Stimulated activated CD4-positive, alpha-beta T cell treated with anti-CD3 and anti-CD28 coated beads, Interleukin-12 subunit alpha, Interleukin-12 subunit beta, amount 100 ng/mL, for 48 hours (primary cell): ENCODE measurements at places on chromosomes 2 and 18.
A peak's percentile ranks its signal among the peaks of the same experiment; 100 is the strongest.

GRCh38 chr2:60520917-60521539 is 32.4 kb downstream of the BCL11A start:
- no peak for DNase-seq

DNA sequence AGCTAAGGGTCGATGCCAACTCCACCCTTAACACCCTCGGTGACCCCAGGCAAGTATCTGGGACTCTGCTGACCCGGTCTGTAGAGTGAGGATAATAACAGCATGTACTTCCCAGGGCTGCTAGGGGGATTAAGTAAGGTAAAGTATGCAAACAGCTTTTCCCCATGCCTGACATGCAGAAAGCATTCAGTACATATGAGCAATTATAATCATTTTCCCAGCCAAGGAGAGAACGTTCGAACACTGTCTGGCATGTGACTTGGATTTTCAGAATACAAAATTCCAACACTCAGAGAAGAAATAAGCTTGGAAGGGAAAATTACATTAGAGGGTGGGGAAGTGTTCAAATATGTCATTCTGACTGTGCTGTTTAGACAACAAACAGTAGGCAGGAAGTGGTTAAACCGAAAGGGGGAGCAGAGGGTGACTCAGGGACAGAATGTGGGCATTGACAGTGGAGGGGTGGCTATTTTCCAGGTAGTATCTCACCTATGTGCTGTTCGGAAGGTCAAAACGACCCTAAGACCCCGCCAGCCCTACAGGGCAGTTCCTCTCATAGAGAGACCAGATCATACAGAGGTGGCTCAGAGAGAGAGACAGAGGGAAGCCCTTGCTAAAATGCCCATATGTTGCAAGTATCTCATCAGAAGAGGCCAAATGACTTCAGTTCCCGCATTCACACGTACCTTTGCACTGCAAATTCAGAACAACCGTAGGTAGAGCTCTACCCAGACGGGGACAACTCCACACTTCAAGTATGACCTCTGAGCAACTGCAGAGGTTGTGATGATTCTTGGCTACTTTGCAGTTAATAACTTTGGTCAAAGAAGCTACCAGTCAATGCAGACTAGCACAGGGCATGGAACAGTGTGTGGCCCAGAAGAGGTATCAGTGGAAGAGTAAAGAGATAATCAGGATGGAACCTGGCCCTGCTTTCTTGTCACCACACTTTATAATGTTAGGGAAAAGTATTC is 14.8 kb downstream of the ASPRV1 start:
- peak; percentile 48 for DNase-seq

DNA sequence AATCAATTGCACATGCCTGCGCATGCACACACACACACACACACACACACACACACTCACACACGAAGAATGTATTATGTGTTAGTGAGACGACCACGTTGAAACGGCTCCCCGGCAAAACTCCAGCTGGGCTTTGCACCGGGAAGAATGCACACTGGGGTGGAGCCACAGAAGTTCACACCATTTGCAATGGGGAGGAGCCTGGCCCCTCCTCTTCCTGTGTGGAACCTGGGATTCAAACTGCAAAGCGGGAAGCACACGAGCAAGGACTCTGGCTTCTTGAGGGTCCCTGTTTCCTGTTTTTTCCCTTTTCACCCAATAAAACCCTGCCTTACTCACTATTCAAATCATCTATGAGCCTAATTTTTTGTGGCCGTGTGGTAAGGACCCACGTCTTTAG is 304.0 kb upstream of the TMEFF2 start:
- DNase-seq: no peak

GRCh38 chr2:55951533-55951932 is 28.0 kb upstream of the EFEMP1 start:
- DNase-seq: no peak

GRCh38 chr2:138336146-138336545 is 165.4 kb upstream of the SPOPL start:
- DNase-seq: no peak

- DNase-seq: no peak
Observed at GRCh38 chr18:77755187-77755586, 505.5 kb downstream of the GALR1 start.

- no peak for DNase-seq
Observed at GRCh38 chr18:56574861-56575260, 63.5 kb downstream of the TXNL1 start.

DNA sequence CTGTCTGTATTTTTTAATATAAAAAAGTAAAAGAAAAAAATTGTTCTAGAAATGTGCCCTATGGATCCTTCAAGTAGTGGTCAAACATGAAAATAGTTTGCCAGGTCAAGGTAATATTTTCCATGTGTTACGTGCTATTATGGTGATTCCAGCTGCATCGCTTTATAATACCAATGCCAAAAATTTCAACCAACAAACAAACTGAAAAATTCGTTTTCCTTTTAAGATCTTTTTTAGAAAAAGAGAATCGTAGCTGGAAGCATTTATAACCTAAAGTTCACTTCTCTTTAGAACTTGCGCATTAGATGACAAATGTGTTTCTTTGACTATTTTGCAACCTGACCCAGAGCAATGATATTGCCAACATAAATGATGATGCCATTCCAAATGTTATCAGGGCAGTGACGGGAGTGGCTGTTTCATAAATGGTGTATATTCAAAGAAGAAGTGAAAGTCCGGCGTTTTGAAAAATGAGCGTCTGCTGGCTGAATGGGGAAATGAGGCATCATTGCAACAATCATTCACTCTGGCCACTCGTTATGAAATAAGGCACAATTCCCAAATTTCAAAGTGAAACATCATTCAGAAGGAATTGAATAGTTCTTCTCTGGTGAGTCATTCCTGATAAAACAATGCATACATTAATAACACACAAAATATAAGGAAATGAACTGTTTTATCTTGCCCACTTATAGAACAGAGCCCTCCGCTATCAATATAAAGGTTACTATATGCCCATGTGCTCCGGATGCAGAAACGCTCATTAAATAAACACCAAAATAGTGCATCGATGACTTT is 297.4 kb downstream of the TGIF1 start:
- DNase-seq: no peak

DNA sequence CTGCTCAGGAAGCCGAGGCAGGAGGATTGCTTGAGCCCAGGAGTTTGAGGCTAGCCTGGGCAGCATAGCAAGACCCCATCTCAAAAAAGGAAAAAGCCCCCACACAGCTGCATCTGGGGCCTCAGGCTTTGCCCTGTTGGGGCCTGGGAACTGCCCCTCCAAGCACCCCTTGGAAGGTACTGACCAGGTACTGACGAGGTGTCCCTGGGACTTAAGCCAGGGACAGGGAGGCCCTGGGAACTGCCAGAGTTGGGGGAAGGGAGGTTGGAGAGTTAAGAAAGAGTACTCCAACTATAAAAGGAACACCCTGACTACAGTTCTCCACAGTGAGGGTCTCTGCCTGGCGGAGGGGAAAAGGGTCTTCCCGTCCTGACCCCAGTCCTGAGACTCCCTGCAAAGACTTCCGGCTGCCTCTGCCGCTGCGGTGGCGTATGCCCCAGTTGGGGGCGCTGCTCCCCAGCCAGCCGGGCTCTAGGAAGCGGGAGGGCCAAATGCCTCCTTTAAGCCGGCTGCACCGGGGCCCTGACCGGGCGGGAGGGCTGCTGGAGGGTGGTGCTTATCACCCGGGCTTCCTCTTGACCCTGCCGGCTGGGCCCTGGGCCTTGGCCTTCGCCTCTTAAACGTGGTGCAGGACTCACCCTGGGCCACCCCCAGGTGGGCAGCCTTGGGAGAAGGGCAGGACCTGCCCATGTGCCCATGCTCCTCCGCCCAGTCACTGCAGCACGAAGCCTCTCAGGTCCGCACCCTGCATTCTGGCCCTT is 12.8 kb downstream of the SLC30A3 start:
- peak; percentile 46 for DNase-seq
